Activated effector memory CD4-positive, alpha-beta T cell treated with anti-CD3 and anti-CD28 coated beads, Interleukin-2, amount 50 U/mL, for 16 hours (primary cell): ENCODE measurements at places on chromosomes 2 and 18.

GRCh38 chr2:84040281-84040680, 418.8 kb downstream of the SUCLG1 start:
- no peak for DNase-seq

DNA sequence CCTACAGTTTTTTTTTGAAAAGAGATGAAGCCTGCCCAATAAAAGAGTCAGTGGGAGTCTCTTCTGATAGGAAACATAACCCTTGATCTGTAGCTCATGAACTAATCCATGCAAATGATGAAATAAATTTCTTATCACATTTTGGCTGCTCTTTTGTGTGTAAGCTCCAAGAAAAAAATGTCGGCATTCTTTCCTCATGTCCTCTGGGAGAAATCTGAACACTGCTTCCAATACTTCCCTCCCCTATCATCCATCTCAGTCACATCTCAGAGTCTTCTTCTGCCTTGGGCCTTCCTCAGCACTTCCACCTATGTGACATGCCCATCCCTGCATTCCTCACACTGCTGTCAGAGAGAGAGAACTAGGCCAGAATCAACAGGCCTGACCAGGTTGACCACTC, 395.7 kb upstream of the ST6GAL2 start:
- no peak for DNase-seq

- no peak for DNase-seq
Measured at GRCh38 chr2:158714420-158714819, 80.7 kb upstream of the DAPL1 start.

DNA sequence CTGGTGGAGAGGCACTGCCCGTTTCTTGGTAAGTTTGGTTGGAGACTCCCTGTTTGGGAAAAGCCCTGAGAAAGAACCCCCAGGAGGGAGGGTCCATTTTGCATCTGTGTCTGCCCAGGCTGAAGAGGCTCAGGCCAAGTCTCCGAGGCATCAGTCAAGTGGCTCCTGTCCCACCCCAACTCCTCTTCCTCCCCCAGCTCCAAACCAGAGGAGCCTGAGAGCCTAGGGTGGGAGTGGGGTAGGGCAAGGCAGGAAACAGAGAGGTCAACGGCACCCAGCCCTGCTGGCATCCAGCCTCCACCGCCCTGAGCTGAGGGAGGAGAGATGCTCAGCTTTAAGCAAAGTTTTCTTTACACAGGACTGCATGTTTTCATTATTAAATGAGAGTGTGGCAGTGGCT, 38.2 kb downstream of the CYP27C1 start:
- DNase-seq = peak; percentile 27

- DNase-seq = no peak
Measured at GRCh38 chr2:47897883-47898731, 8.2 kb downstream of the FBXO11 start.

DNA sequence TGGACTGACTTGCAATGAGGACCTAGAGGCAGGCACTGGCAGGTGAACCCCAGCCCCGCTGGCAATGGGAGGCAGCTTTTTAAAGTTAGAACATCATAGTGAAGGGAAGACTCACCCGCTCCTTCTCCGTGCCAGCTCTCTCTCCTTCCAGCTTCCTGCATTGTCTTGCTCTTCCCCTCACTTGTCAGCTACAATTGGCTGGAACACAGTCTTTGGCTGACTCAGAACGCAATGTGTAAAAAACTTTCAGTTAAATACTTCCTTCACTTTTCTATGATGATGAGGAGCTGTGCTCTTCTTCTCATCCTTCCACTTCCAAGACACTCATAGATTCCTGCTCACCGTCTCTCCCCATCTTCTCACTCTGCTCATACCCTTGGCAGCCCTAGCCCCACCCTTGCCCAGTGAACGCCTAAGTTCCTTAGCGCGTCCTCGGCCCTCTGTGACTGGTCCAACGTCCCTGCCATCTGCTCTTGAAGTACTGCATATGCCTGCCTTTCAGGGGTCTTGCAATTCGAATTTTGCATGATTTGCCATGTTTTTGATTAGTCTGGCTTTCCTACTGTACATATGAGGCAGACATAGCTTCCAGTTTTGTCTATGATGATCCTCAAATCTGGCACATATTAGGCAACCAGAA, 118.0 kb upstream of the TMEM200C start:
- DNase-seq = no peak

DNA sequence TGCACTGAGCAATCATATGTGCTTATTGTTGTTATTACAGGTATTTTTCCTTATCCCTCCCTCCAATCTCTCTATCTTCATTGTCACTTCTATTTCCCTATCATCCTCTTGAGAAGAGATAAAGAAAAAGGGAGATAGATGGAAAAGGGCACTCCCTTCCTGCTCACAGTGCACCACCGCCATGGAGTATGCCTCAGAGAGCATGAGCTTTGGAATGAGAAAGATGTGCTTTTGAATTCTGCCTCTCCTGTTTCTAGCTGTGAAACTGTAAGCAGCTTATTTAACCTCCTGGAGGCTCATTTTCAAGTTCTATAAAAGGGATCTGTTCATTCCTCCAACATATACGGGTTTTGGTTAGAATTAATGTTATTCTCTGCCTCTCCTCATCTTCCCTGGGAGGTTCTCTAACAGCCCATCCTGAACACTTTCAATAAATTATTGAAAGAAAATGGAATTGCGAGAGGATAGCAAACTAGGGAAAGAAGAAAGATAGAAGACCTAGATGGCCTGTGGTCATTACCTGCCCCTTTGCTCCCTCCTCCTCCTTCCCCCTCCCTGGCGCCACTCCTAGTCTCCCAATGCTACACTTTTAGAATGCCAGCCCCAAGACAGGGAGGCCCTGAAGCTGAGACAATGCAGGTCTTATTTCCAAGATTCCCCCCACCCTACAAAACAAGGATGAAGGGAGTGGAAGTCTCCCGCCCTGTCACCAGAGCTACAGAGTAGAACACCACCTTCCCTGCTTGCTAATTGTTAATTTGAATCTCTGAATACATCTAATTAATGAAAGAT, 37.8 kb downstream of the FIGN start:
- DNase-seq = no peak
